ENCODE measurements at places on chromosomes 6 and 20. TPM values are rescaled to one million over a fixed set of nuclear protein-coding genes. Genes with fewer than 3 reads are reported as not detected.
A peak's percentile ranks its signal among the peaks of the same experiment; 100 is the strongest.

The MICB gene
- total RNA-seq: not detected

DNA sequence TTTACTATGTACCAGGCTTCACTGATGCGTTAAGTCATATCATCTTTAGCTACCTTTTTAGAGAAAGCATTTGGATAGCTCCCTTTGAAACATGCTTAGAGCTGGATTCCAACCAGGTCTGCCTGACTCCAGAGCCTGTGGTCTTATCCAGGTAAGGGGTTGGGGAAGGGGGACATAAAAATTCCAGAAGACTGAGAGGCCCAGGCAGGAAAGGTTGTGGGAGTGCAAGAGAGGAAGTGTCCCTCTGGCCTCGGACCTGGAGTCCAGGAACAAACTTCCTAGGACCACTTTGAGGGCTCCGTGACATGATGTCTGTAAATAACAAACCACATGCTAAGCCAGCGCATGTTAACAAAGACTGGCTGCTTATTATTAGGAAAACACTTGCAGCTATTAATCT lies 163.0 kb upstream of the KCNG1 start:
- DNase-seq: no peak
- H3K27ac ChIP-seq: no peak overlapping the region
- no peaks in the 10 kb centered on the region for H3K27me3 ChIP-seq
- H3K4me1 ChIP-seq: peaks cover 17% of the 10 kb centered on the region
- no peaks in the 10 kb centered on the region for H3K36me3 ChIP-seq

DNA sequence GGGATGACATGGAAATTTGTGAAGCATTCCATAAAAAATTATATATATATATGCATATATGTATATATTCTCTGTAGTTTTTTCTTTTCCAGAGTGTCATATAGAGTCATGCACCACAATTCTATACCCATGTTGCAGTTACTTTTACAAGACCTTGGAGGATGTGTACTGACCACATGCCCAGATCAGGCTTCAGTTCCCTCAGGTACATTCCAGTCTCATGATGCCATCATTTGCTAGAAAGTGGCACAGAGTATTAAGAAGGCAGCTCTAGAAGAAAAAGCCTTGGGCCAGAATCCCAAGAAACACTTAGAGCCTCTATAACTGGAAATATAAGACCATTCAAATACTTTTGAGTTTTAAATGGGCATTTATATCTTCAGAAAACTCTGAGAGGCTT lies 685.5 kb upstream of the FLRT3 start:
- H3K27me3 ChIP-seq: no peaks in the 10 kb centered on the region
- peaks cover 3% of the 10 kb centered on the region for H3K36me3 ChIP-seq
- peaks cover 7% of the 10 kb centered on the region for H3K4me1 ChIP-seq
- H3K4me3 ChIP-seq: no peak overlapping the region
- no peak overlapping the region for H3K27ac ChIP-seq

GRCh38 chr20:63750807-63751470 lies 11.4 kb downstream of the SLC2A4RG start:
- no peak for DNase-seq
- no peaks in the 10 kb centered on the region for H3K27me3 ChIP-seq
- no peak overlapping the region for H3K4me3 ChIP-seq
- H3K4me1 ChIP-seq: no peaks in the 10 kb centered on the region
- no peak overlapping the region for H3K27ac ChIP-seq
- no peaks in the 10 kb centered on the region for H3K36me3 ChIP-seq

DNA sequence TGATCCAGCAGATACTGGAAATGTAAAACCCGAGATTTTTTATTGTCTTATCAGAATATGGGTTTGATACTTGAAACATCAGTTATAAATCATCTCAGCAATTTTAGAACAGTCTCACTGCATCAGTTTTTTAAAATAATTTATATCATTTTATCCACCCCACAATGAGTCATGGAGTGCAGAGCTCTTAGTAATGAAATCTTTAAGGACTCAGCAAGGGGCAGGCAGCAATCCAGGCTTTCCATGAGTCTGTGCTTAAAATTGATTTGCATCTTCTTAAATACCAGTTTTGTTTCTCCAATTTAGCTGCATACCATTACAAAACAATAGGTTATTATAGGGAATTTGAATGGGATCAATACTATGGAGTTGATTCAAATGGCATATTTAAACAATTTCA lies 832.3 kb downstream of the C6orf118 start:
- no peak for DNase-seq
- H3K4me3 ChIP-seq: no peak overlapping the region
- no peaks in the 10 kb centered on the region for H3K4me1 ChIP-seq
- no peaks in the 10 kb centered on the region for H3K27me3 ChIP-seq
- H3K36me3 ChIP-seq: no peaks in the 10 kb centered on the region
- no peak overlapping the region for H3K27ac ChIP-seq

DNA sequence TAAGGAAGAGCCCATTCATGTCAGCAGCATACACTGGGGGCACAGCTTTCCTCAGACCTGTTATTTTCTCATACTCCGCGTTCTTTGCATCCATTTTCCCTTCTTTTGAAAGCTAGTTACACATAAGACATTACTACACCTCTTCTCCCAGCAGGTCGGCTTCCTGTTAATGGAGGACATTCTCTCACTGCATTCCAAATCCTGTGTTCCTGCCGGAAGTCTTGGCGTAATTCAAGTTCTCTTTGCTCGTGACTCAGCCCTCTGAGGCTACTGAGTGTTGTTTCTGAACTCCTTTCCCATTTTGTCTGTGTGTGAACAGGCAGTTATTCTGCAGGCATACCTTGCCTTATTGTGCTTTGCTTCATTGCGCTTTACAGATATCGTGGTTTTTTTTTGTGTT lies 97.5 kb upstream of the ZBTB24 start:
- H3K4me3 ChIP-seq: no peak overlapping the region
- peaks cover 11% of the 10 kb centered on the region for H3K27me3 ChIP-seq
- H3K4me1 ChIP-seq: no peaks in the 10 kb centered on the region
- H3K36me3 ChIP-seq: no peaks in the 10 kb centered on the region
- no peak overlapping the region for H3K27ac ChIP-seq
- DNase-seq: no peak

The CLDN20 gene
- not detected for total RNA-seq

DNA sequence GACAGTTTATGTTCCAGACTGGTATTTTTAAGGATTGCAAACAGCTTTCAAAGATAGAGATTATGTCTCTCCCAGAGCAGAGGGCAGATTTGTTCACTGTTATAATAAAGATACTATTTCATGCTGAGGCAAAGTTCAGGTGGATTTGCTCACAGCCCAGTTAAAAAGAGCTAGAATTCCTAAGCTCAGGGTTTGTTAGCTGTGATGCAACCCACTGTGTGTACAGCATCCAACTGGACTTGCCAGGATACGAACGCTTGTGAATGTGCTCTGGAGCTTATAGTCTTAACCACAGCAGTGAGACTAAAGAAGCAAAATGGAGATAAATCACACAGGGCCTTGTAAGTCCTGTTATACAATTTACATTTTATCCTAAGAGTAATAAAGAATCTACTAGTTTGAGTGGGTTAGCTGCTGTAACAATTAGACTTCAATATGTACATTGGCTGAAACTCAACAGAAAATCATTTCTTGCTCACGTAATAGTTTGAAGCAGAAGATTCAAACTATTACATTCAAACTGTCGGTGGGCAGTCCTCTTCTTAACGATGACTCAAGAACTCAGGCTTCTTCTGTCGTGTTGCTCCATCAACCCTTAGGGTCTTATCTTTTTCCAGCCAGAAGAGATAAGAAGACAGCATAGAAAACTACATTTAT lies 204.0 kb upstream of the PLN start:
- H3K4me3 ChIP-seq: no peak overlapping the region
- no peak for DNase-seq
- H3K4me1 ChIP-seq: peaks cover 2% of the 10 kb centered on the region

DNA sequence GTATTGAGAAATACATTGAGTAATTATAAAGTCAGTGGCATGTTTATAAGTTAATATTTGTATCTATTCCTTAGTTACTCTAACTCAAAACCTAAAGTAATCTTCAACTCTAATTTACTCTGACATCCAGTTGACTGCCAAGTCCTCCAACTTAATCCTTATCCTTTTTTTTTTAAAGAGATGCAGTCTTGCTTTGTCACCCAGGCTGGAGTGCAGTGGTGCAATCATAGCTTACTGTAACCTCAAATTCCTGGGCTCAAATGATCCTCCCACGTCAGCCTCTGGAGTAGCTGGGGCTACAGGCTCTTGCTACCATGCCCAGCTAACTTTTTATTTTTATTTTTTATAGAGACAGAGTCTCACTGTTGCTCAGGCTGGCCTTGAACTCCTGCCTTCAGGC lies 24.4 kb downstream of the PTPN1 start:
- H3K4me3 ChIP-seq: no peak overlapping the region
- peaks cover 38% of the 10 kb centered on the region for H3K4me1 ChIP-seq
- no peaks in the 10 kb centered on the region for H3K27me3 ChIP-seq

The REM1 gene
- total RNA-seq: not detected

DNA sequence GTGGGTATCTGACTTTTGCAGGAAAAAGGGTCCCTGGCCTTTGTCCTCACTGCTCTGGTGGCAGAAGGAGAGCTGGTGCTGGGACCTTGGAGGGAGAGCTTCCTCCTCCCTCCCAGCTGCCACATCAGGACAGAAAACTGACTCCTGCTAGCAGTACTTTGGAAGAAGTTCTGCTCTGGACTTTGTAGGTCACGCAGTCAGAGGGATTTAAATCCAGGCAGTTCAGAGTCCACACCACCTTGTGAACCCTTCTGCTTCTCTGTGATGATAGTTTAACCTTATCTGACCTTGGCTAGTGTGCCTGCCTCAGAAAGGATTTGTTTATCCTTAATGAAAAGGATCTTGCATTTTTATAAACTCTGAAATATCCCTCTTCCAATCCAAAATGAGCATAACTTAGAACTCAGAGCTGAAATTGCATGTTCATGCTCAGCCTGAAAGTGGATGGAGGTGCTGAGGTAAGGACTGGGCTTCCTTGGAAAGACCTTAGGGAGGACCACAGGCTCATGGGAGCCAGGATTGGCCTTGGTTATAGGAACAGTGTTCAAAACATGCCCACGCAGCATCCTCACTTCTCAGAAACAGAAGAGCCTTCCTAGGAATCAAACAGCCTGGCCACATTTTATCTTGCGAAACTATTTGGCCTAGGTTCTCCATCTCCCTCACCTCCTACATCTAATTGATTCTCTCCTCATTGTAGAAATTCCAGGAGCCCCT lies 123.9 kb upstream of the SASH1 start:
- H3K27ac ChIP-seq: no peak overlapping the region
- H3K4me3 ChIP-seq: no peak overlapping the region
- no peaks in the 10 kb centered on the region for H3K27me3 ChIP-seq

DNA sequence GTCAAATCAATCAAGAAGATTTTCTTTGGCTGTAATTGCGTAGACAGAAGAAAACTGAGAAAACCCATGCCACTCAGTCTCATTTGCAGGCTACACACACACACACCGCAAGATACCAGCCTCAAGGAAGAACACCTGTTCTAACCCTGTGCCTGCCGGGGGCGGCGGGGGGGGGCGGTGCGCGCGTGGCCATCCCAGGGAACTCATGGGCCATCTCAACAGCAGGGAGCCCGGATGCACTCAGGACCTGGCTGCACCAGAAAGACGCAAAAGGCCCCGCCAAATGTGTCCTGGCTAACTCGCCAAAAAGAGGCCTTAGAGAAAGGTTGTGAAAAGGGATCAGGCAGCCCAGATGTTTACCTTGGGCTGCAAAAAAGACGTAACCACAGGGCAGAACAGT lies 2.1 kb downstream of the B3GAT2 start:
- H3K4me3 ChIP-seq: peak overlapping the region; percentile 61
- no peak for DNase-seq
- H3K4me1 ChIP-seq: peaks cover 8% of the 10 kb centered on the region
- no peak overlapping the region for H3K27ac ChIP-seq
- H3K36me3 ChIP-seq: no peaks in the 10 kb centered on the region

DNA sequence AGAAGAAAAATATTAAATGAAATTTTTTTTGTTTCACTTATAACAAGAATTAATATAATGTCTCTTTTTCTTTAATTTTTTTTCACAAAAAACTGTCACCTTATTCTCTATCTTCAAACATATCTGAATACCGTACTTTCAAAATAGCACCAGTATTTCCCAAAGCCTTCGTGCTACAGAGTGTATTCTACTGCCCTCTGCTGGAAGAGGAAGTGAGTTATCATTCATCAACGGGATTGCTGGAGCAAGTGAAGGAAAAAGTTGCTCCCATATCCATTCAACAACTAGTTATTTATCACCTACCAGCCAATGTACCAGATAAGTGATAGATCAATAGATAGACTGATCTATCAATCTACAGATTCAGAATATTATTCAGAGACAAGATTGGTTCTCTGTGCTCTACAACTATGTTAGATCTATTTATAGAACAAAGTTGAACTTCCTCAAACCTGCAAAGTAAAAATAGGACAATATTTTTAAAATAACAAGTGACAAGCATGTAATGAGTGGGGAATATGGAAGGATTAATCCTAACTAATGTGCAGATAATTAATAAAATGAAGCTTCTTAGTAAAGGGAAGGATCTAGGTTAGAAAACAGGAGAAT lies 26.7 kb upstream of the TFAP2B start:
- H3K27ac ChIP-seq: no peak overlapping the region
- H3K27me3 ChIP-seq: peaks cover 51% of the 10 kb centered on the region
- no peaks in the 10 kb centered on the region for H3K4me1 ChIP-seq
- no peak for DNase-seq

GRCh38 chr6:111769365-111770152 lies 103.7 kb downstream of the FYN start:
- peaks cover 10% of the 10 kb centered on the region for H3K36me3 ChIP-seq
- no peak for DNase-seq
- H3K4me3 ChIP-seq: no peak overlapping the region
- H3K27me3 ChIP-seq: no peaks in the 10 kb centered on the region
- no peak overlapping the region for H3K27ac ChIP-seq
- peaks cover 11% of the 10 kb centered on the region for H3K4me1 ChIP-seq

- no peak overlapping the region for H3K4me3 ChIP-seq
- no peaks in the 10 kb centered on the region for H3K27me3 ChIP-seq
- no peak for DNase-seq
- H3K4me1 ChIP-seq: no peaks in the 10 kb centered on the region
- H3K27ac ChIP-seq: no peak overlapping the region
Measured at GRCh38 chr6:107331409-107332386, 127.7 kb downstream of the PDSS2 start.

The B4GALT5 gene
- 52.6 TPM for total RNA-seq

The BLCAP gene
- 76.2 TPM for total RNA-seq

The TCF15 gene
- total RNA-seq: 0.90 TPM

The MMP24OS gene
- 61.4 TPM for total RNA-seq

DNA sequence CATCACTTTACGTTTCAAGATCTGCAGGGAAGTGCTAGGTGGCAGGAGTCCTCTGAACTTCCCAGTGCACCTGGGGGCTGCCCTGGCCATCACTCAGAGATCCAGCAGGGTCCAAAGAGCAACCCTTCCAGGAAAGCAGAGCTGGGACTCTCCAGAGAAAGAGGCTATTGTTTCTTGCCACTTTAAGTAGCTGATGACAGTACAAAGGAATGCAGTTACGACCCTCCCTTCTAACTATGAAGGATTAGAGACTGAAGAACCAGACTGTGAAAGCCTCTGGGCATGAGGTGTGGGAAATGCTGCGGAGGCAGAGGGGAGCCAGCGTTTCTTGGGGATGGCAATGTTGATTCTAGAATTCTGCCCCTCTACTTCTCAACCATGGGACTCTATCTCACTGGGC lies 189.1 kb upstream of the SUPT3H start:
- peaks cover 54% of the 10 kb centered on the region for H3K4me1 ChIP-seq
- DNase-seq: no peak
- no peaks in the 10 kb centered on the region for H3K36me3 ChIP-seq
- H3K27ac ChIP-seq: peak overlapping the region; percentile 98

GRCh38 chr6:69584913-69585729 lies 211.7 kb downstream of the LMBRD1 start:
- peak overlapping the region; percentile 83 for H3K27ac ChIP-seq
- H3K36me3 ChIP-seq: no peaks in the 10 kb centered on the region
- no peak overlapping the region for H3K4me3 ChIP-seq
- no peaks in the 10 kb centered on the region for H3K27me3 ChIP-seq
- H3K4me1 ChIP-seq: peaks cover 17% of the 10 kb centered on the region

- no peak for DNase-seq
- H3K36me3 ChIP-seq: peaks cover under 1% of the 10 kb centered on the region
- peaks cover 22% of the 10 kb centered on the region for H3K4me1 ChIP-seq
- no peaks in the 10 kb centered on the region for H3K27me3 ChIP-seq
- H3K4me3 ChIP-seq: no peak overlapping the region
Measured at GRCh38 chr6:3402310-3403237, 54.3 kb downstream of the SLC22A23 start.

All from mesothelial cell of epicardium (in vitro differentiated cells).